T1000 (cell line): ENCODE measurements at places on chromosomes 13 and 19.

DNA sequence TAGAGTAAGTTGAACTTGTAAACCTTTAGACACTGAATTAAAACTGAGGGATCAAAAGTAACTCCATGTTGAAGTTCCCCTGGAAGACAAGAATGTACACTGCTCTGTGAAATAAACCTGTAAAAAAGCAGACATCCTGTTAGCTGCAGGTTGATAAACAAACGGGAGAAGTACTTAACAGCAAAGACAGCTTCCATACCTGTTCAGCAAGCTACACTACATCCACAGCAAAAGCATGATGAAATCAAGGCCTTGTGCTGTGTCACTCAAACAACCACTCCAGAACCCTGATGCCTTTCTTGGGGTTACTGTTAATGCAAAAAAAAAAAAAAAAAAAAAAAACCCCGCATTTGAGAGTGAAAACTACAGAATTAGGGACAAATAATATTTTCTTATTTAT lies 20.8 kb downstream of the ANKRD10 start:
- DNase-seq: no peak

DNA sequence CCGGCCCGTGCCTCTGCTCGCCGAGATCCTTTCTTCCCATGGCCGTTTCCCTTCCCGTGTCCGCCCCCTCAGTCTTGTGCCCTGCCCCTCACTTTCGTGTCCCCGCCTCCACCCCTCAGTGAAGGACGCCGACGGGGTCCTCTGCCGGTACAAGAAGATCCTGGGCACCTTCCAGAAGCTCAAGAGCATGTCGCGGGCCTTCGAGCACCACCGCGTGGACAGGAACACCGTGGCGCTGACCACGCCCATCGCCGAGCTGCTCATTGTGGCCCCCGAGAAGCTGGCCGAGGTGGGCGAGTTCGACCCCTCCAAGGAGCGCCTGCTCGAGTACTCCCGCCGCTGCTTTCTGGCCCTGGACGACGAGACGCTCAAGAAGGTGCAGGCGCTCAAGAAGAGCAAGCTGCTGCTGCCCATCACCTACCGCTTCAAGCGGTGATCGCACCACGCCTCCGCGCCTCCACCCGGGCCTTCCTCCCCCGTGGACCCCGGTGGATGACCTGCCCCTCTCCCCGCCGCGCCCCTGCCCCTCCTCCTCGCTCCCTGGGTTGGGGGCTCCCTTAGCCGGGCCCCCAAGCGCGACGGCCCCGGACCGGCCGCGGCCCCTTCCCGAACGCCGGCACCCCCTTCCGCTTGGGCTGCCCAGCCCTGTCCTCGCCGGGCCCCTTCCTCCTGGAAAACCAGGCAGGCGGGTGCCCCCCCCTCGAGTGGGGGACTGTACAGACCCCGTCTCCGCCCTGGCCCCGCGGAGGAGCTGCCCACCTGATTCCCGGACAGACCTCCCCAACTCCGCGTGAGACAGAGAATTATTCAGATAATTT lies 2.3 kb upstream of the U2AF2 start:
- no peak for DNase-seq

- DNase-seq: no peak
These were observed at the start of gene SPINT2 for GRCh38 chr19:38264486-38265212. SPINT2 (plus strand) TSS chr19:38264573; CDS start chr19:38264893, 320 bp downstream.

- DNase-seq: no peak
These were observed 56.5 kb downstream of the KCTD12 start for GRCh38 chr13:76829572-76830327.

- no peak for DNase-seq
These were observed 146.9 kb upstream of the SOX21 start for GRCh38 chr13:94859278-94859691.

- DNase-seq: no peak
These were observed 322.0 kb upstream of the KLHL1 start for GRCh38 chr13:70430256-70430655.

DNA sequence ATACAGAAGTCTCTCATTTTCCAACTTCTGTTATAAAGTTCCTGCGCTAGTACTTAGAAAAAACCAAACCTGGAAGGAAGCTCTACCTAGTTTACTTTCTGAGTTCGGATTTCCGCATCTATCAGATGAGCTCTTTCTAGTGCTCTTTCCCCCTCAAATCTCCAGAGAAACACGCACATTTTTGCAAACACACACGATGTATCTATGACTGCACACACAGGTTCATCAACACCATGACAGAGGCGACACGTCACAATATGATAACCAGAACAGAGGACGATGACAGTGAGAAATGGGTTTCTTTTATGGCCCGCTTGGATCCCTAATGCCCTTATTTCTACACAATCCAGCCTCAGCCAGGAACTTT lies 629 bp upstream of the LRRC63 start:
- no peak for DNase-seq

DNA sequence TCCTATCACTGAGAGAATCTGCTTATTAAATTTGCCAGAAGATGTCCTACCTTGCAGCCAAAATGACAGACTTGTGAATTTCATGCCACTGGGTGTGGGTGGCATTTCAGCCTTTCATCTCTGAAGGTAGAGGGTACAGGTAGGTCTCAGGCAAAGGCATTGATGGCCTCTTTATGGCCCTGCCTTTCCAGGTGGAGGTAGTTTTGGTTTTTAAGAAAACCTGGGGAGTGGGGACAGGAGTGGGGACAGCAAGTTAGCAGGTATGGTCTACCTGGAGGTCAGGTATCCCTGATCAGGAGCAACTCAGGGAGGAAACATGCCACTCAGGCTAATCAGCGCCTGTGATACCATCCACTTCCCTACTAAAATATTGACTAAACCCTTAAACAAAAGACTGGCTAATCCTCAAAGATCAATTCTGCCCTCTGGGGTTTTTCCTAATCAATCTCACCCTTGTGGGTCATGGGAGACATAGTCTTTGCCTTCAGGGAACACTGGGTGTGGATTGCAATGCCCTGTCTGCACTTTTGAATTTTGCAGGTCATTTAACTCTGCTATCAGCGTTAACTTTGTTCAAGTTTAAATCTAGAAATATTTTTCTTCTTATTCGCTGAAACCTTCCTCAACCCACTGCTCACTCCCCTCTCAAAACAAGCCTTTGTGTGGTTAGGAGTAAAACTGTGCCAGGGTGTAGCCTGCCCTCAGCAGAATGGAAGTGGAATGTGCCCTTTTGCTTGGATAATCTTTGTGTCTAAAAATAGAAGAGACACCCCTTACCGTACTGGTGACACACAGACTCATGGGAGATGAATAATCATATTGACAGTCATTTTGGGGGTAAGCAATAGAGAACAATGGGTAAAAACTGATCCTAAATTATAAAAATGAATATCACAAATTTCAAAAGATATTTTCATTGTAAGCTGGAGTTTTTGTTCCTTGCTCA lies 233.7 kb downstream of the COG6 start:
- no peak for DNase-seq

DNA sequence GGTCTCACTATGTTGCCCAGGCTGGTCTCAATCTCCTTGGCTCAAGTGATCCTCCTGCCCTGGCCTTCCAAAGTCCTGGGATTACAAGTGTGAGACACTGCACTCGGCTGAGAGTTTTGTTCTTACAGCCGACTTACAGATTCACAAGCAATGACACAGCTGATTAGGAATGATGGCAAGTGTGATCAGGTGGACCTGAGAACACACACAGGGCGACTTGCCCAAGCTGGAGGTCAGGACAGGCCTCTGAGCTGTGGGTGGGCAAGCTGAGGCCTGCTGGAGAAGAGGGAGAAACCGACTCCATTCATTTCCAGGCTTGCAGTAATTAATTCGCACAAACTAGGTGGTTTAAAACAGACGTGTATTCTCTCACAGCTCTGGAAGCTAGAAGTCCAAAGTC lies 8.1 kb upstream of the ATG4D start:
- DNase-seq: no peak

GRCh38 chr13:64453831-64454230 lies 2776.3 kb downstream of the PCDH9 start:
- no peak for DNase-seq

DNA sequence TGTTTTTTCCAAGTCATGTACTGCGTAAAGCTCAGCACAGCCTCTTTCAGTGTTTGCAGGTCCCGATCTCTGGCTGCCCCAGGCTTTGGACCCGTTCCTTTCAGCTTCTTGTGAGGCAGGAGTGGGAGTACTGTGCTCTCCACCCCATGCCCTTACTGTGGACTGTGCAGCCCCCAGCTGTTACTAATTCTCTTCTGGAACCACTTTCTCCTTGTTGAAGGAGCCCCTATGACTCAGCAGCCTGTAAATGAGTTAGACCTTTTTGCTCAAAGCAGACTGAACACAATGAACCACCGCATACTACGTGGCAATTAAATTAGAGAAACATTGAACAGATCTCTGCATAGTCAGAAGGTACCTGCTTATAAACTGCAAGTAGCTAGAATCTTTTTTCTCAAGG lies 39.0 kb downstream of the SERTM1 start:
- peak; percentile 20 for DNase-seq

DNA sequence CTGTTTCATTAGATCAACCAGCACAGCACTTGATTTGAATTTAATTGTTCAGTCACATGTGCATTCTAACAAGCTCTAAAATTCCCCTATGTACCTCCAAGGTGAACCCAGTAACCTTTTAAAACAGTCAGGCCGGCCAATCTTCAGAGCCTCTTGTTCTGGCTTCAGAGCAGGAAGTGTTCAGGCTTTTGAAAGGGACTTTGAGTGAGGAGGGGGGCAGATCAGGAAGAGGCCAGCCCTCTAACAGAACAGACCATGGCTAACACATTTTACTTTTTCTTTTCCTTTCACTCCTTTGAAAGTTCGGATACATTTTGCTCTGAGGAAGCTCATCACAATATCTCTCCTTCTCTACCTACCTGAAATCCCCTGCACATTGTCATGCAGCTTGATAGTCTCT lies 390.3 kb downstream of the TBC1D4 start:
- DNase-seq: no peak

DNA sequence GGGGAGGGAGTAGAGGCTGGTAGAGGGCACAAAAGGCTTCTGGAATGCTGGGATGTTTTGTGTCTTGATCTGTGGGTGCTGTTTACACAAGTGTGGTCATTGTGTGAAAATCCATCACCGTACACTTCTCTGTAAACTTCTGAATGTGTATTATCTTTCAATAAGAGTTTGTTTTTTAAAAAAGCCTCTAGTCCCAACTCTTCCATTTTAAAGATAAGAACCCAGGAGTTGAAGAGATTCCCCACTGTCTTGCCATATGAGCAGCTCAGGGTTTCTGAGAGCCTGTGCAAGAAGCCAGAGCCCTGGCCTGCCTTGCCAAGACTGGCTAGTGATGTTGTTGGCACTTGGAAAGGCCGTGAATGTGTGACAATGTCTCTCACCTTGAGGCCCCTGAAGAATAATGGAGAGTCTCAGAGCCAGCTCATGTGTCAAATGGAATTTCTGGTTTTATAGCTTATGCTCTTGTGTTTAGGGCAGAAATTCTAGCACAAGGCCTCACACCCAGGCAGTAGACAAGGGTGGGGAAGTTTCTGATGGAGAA lies 57.5 kb upstream of the NPAS1 start:
- no peak for DNase-seq

DNA sequence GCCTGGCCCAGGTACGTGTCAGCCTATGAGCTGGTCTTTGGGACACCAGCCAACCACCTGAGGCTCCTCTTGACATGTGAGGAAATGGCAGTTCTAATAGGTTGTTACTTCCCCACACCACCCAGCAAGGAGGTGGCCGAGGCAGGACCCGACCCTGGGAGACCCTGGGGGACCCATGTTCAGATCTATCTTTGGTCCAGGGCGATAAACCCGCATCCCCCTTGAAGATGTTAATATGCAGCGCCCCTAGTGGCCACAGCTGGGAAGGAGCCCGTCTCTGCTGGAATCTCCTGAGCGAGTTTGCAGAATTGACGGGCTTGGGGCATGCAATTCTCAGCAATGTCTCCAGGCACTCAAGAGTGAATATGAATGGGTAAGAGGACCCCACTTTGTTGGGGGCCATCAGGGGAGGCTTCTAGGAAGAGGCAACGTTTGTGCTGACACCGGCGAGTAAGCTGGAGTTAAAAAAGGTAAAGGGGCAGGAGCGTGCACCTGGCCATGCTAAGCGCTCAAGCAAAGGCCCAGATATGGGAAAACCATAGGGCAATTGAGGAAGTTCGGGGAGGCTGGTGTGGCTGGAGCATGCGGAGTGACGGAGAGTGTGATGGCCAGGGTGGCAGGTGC lies 1.5 kb upstream of the MYO1F start:
- DNase-seq: peak; percentile 13

DNA sequence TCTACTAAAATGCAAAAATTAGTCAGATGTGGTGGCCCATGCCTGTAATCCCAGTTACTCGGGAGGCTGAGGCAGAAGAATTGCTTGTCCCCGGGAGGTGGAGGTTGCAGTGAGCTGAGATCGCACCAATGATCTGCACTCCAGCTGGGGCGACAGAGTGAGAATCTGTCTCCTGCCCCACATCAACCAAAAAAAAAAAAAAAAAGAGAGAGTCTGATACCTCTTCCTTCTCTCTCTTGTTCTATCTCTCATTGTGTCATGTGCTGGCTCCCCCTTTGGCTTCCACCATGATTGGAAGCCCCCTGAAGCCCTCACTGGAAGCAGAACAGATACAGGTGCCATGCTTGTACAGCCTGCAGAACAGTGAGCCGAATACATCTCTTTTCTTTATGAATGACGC lies 20.4 kb downstream of the CLEC11A start:
- DNase-seq: no peak

- DNase-seq: no peak
These were observed 13.3 kb downstream of the COL4A1 start for GRCh38 chr13:110293649-110294048.

DNA sequence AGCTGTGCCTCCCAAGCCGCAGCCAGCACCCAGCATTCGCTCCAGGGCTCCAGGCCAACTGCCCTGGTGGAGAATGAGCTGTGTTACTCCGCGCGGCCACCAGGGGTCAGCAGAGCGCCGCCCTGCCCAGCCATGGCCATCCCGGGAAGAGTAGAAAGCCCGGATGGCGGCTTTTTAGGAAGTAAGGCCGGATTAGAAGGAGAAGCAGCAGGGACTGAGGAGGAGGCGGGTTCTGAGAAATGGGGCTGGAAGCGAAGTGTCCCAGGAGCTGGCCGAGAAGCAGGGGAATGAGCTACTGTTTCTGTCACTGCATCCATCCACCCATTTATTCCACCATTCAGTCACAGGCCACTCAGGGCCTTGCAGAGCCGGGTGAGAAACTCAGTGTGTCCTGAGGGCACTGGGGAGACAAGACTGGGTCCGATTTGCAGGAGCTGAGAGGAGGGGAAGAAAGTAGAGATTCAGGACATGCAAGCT lies 6.6 kb upstream of the NPAS1 start:
- peak; percentile 62 for DNase-seq

GRCh38 chr13:52995946-52996345 lies 32.7 kb upstream of the OLFM4 start:
- no peak for DNase-seq
